ENCODE measurements at places on chromosomes 7 and 10.

DNA sequence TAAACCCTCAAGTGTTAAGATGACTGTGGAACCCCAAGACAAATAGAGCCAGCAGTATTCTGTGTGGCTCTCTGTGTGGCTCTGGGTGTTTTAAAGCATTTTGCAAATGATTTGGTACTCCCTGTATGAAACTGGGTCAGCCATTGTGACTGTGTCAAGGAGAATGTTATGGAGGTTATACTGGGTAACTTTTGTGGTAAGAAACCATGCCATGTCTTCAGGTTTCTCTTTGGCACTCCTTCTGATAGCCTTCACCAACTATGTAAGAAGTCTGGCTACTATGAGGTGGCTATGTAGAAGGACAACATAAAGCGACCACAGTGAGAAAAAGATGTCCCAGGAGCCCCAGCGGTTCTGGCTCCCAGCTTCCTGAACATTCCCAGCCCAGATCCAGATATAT, 226.6 kb upstream of the RHOBTB1 start:
- DNase-seq: no peak

DNA sequence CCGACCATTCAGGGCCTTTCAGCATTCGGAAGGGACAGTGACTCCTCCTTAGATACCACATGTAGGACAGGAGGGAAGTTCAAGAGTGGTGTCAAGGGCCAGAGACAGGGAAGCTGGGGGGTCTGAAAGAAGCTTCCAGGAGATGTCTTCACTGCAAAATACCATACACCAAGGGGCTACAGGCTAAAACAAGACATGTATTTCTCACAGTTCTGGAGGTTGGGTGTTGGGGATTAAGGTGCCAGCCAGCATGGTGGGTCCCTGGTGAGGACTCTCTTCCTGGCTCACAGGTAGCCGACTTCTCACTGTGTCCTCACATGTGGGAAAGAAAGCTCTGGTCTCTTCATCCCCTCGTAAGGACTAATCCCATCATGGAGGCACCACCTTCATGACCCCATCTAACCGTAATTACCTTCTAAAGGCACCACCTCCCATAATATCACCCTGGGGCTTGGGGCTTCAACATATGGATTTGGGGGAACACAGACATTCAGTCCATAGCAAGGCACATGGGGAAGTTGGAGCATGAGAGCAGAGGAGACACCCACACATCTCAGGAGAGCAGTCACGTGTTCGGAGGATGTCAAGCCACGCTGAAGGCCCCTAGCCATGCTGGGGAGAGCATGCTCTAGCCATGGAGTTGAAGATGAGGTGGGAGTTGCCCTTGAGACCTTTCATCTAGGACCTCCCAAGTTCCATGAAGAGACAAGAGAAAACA, 73.9 kb upstream of the GDF10 start:
- no peak for DNase-seq

DNA sequence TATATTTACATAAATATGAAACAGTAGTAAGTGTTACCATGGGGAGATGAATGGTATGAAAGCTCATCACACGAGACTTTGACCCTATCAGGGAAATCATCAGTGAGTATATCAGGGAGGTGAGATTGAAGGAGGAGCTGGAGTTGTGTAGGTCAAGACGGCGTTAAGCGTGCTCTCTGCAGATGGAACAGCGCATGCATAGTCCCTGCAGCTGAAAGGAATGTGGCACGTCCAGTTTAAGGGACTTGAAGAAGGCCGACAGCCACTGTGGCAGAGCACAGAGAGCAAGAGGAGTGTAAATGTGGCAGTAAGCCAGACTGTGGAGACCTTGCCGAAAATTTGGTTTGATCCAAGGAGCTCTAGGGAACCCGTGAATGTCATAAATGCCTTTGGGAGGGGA, 38.9 kb downstream of the POU6F2 start:
- no peak for DNase-seq

- DNase-seq: no peak
Measured at GRCh38 chr7:5541087-5541992, 117.7 kb upstream of the TNRC18 start.

DNA sequence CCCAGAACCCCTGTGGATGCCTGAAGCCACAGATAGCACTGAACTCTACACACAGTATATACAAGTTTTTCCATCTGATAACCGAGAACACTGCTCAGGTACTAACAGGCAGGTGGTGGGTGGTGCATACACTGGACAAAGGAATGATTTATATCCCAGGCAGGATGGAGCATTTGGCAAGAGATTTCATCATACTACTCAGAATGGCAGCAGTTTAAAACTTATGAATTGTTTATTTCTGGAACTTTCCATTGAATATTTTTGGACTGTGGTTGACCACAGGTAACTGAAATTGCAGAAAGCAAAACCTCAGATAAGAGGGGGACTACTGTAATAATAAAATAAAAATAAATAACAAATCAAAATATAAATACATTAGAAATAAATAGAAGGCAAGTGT, 10.9 kb upstream of the KCNMA1 start:
- no peak for DNase-seq

DNA sequence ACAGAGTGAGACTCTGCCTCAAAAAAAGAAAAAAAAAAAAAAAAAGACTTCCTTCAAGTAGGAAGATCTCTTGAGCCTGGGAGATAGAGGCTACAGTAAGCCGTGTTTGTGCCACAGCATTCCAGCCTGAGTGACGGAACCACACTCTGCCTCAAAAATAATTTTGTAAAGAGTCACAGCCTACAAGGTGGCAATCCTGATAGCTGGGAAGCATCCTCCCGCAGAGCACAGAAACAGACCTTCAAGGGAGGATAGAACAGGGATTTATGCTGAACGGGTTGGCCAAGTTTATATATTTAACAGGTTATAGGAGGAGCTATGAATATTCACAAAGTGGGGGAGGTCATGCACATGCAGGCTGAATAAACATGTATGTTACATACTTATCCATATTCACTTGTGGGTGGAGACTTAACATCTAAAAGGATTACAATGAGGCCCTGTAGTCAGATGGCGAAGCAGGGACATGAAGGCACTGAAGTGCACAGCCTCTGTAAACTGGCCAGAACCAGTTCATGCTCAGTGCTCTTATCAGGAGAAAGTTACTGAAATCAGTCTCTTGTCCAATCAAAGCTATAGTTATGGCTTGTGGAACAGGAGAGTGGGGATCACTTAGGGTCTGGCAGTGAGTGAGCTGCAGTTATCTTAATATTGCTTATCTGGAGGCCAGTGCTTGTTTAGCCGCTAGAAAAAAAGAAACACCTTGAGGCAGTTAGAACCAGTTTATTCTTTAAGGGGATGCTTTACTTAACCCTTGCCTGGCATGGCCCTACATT, 6.8 kb downstream of the LMBR1 start:
- DNase-seq: no peak
